Left ventricle myocardium inferior (tissue), 1 donor: ENCODE measurements at places on chromosomes 16 and 17.

DNA sequence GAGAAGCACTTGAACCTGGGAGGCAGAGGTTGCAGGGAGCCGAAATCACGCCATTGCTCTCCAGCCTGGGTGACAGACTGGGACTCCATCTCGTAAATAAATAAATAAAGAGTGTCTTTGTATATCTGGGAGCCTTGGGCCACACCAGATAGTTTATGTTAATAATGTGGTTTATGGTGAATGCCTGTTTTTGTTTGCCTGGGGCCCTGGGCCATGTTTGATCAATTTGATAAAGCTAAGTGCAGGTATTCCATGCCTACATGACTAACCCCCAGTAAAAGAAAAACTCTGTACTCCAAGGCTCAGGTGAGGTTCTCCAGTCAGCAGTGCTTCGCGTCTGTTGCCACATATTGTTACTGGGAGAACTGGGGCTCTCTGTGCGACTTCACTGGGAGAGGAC lies 15.1 kb downstream of the SCIMP start:
- H3K4me1 ChIP-seq, result peaks cover 5% of the 10 kb centered on the region
- H3K4me3 ChIP-seq, result no peak overlapping the region
- H3K36me3 ChIP-seq, result peaks cover 32% of the 10 kb centered on the region
- no peak overlapping the region for H3K27ac ChIP-seq
- no peak for DNase-seq
- H3K27me3 ChIP-seq, result no peaks in the 10 kb centered on the region

GRCh38 chr16:54843424-54843750 lies 87.3 kb upstream of the IRX5 start:
- no peak overlapping the region for H3K27ac ChIP-seq
- no peak overlapping the region for H3K4me3 ChIP-seq
- H3K36me3 ChIP-seq, result no peaks in the 10 kb centered on the region
- peaks cover 7% of the 10 kb centered on the region for H3K4me1 ChIP-seq

DNA sequence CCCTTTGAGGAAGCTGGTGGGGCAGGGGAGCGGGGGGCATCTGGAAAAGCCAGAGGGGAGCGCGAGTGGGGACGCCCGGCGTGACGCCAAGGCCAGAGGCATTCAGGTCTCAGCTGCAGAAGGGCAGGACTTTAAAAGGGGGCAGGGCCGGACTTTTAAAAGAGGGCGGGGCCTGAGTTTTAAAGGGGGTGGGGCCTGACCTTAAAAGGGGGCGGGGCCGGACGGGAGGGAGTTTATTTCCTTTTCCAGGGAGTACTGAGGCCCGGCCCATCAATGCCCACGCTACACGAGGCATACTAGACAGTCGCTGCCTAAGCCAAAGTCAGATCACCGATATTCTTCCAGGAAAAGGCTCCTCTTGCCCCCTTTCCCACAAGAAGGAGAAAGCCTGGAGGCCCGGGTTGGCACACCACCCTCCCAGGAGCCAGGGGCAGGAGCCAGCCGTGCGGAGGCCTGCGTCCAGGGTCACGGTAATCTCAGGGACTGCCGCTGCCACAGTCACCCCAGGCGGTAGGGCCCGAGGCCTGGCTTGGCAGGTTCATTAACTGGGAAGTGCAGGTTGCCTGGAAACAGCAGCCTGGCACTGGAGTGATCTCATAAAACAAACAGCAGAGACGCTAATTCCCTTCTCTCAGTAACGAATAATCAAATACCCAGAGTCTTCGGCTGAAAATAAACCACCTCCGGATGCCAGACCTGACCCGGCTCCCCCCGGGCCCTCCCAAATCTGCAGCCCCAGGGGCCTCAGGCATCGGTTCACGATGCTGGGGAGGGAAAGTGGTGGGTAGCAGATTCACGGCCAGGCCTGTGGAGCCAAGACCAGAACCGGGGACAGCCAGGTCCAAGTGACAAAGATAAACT lies 90.7 kb downstream of the TIMM22 start:
- peak; percentile 70 for DNase-seq
- peak overlapping the region; percentile 23 for H3K4me3 ChIP-seq
- H3K4me1 ChIP-seq, result peaks cover 69% of the 10 kb centered on the region

- H3K4me1 ChIP-seq, result peaks cover 48% of the 10 kb centered on the region
- H3K27me3 ChIP-seq, result peaks cover 33% of the 10 kb centered on the region
- H3K36me3 ChIP-seq, result no peaks in the 10 kb centered on the region
- H3K4me3 ChIP-seq, result peak overlapping the region; percentile 47
- H3K27ac ChIP-seq, result peak overlapping the region; percentile 74
- no peak for DNase-seq
These were observed 4.0 kb upstream of the BAIAP2 start for GRCh38 chr17:81030741-81031565.

GRCh38 chr16:87674419-87674818 lies 72.1 kb downstream of the JPH3 start:
- DNase-seq, result no peak
- no peaks in the 10 kb centered on the region for H3K36me3 ChIP-seq
- H3K4me1 ChIP-seq, result no peaks in the 10 kb centered on the region
- no peak overlapping the region for H3K4me3 ChIP-seq
- H3K27ac ChIP-seq, result no peak overlapping the region
- H3K27me3 ChIP-seq, result peaks cover 66% of the 10 kb centered on the region

DNA sequence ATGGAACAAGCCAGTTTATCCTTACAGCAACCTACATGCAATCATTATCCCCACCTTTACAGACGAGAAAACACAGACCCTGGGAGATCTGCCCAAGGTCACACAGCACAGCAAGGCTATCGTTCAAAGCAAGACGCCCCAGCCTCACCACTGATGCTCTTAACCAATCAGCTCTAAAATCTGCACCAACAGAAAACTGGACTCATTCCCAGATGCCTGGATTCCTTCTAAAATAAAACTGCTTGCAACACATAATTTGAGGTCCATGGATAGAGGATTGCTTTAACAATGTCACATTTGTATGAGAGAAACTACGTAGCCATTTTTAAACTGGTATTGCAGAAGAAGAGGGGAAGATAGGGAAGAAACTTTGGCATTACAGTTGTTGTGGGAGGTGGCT lies 6.8 kb downstream of the COTL1 start:
- H3K27me3 ChIP-seq, result peaks cover 8% of the 10 kb centered on the region
- no peaks in the 10 kb centered on the region for H3K36me3 ChIP-seq
- H3K27ac ChIP-seq, result no peak overlapping the region
- H3K4me3 ChIP-seq, result no peak overlapping the region

DNA sequence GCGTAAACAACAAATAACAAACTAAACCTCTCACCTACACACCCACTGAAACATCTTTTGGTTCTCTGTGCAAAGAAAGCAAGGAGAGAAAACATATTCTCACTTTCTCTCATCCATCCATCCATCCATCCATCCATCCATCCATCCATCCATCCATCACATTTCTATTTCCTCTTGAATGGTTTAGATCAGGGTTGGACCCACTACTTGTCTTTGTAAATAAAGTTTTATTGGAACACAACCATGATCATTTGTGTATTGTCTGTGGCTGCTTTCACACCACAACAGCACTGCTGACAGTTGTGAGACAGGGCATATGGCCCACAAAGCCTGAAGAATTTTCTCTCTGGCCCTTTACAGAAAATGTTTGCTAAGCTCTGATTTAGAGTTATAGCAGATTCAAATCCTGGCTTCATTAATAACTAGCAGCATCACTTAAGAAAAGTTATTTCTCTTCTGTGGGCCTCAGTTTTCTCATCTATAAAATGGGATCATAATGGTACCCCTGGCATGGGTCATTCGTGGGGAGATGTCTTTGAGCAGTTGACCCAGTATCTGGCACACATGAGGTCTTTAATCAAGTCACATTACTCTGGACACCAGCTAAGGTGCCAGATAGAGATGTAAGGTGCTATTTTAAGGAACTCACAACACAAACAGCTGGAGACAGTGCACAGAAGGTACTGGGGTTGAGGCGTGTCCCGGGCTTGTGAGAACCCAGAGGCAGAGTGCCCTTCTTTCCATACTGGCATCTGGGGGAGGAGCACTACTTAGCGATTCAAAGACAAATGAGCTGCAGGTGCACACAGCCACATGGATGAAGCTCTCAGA lies 146.3 kb downstream of the CMIP start:
- no peak for DNase-seq
- H3K27me3 ChIP-seq, result no peaks in the 10 kb centered on the region
- H3K4me3 ChIP-seq, result no peak overlapping the region
- no peaks in the 10 kb centered on the region for H3K36me3 ChIP-seq
- peaks cover 9% of the 10 kb centered on the region for H3K4me1 ChIP-seq
- no peak overlapping the region for H3K27ac ChIP-seq

- no peak for DNase-seq
- no peak overlapping the region for H3K4me3 ChIP-seq
- no peaks in the 10 kb centered on the region for H3K27me3 ChIP-seq
- H3K27ac ChIP-seq, result no peak overlapping the region
- H3K4me1 ChIP-seq, result no peaks in the 10 kb centered on the region
These were observed 32.7 kb upstream of the SLC6A2 start for GRCh38 chr16:55622930-55623561.

- no peak overlapping the region for H3K27ac ChIP-seq
- no peak for DNase-seq
- no peak overlapping the region for H3K4me3 ChIP-seq
- H3K36me3 ChIP-seq, result no peaks in the 10 kb centered on the region
These were observed 170.7 kb downstream of the NTN1 start for GRCh38 chr17:9192010-9192409.

GRCh38 chr16:86850670-86851069 lies 272.3 kb downstream of the FOXL1 start:
- no peaks in the 10 kb centered on the region for H3K36me3 ChIP-seq
- peaks cover 17% of the 10 kb centered on the region for H3K27me3 ChIP-seq
- peaks cover 5% of the 10 kb centered on the region for H3K4me1 ChIP-seq
- H3K4me3 ChIP-seq, result no peak overlapping the region
- H3K27ac ChIP-seq, result no peak overlapping the region
- no peak for DNase-seq

- no peaks in the 10 kb centered on the region for H3K36me3 ChIP-seq
- peaks cover 4% of the 10 kb centered on the region for H3K4me1 ChIP-seq
- no peak overlapping the region for H3K27ac ChIP-seq
- no peak for DNase-seq
These were observed 172.3 kb upstream of the CDH11 start for GRCh38 chr16:65294165-65294564.

DNA sequence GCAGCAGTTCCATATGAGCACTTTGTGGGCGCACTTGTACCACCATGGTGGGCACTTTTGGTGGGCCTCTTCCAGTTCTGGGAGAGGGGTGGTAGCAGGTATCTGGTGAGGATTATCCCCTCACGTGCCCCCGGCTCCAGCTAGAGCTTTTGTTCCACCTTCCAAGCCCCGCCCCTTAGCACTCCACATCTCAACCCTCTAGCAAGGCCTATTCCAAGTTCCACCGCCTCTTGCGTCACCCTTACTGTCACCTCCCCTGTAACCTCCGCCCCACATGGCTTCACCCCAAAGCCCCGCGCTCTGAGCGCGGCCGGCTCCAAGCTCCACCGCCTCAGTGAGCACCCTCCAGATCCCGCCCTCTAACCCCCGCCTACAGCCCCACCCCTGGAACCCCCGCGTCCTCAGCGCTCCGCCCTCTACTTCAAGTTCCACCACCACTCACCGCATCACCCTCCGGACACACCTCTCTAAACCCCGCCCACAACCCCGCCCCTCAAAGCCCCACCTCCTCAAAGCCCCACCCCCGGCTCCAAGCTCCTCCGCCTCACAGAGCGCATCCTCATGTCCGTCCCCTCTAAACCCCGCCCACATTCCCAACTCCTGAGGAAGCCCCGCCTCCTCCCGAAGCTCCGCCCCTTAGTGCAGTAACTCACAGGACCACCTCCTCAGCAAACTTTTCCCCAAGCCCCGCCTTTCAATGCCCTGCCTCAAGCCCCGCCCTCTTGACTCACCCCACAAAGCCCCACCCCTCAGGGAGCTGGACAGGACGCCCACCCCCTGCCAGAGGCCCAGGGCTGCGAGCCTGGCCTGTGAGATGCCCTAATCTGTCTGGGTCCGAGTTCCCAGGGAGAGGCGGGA lies 11.1 kb downstream of the SCN4A start:
- peaks cover 51% of the 10 kb centered on the region for H3K4me1 ChIP-seq
- no peaks in the 10 kb centered on the region for H3K36me3 ChIP-seq
- H3K4me3 ChIP-seq, result peak overlapping the region; percentile 49
- no peaks in the 10 kb centered on the region for H3K27me3 ChIP-seq
- H3K27ac ChIP-seq, result peak overlapping the region; percentile 91

DNA sequence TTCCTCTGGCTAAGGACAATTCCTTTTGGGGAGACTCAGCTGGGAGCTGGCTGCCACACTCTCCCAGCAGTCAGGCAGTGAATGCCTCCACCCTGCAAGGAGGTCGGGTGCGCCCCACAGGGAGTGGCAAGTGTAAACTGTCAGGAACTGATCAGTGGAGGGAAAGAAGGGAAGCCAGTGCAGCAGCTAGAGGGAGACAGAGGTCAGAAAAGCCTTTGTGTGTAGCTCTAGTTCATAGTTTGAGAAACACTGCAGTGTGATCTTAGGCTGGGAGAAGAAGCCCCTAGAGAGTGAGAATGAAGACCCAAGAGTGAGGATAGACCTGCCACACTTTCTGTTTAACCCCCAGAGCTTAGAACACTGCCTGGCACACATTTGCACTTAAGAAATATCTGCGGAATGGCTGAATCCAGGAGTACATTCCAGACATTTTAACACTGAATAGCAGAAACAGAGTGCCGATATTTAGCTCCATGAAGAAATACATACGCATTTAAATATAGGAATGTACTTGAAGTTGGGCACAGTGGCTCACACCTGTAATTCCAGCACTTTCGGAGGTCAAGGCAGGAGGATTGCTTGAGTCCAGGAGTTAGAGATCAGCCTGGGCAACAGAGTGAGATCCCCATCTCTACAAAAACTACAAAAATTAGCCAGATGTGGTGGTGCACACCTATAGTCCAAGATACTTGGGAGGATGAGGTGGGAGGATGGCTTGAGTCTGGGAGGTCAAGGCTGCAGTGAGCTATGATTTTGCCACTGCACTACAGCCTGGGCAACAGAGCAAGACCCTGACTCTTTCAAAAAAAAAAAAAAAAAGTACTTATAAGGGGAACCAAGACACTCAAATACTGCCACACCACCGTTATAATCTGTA lies 11.1 kb upstream of the SLC5A11 start:
- no peaks in the 10 kb centered on the region for H3K27me3 ChIP-seq
- no peak overlapping the region for H3K4me3 ChIP-seq
- H3K27ac ChIP-seq, result no peak overlapping the region
- peaks cover 8% of the 10 kb centered on the region for H3K4me1 ChIP-seq
- H3K36me3 ChIP-seq, result no peaks in the 10 kb centered on the region

DNA sequence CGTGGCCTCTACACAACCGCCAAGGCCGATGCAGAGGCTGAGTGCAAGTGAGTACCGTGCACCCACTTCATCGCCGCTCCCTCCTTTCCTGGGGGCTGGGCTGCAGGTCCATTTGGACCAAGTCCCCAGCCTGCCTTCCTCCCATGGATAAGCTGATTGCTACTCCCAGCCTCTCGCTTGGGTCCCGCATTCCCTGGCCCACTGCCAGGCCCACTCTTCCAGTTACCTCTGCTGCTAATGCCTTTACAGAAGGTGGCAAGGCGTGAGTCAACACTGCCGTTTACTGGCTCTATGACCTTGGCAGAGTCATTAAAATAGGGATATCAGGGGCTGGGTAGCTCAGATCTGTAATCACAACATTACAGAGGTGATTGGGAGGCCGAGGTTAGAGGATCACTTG lies 11.2 kb downstream of the SULT1A2 start:
- DNase-seq, result no peak
- no peak overlapping the region for H3K27ac ChIP-seq
- H3K4me3 ChIP-seq, result no peak overlapping the region

GRCh38 chr17:69254187-69254586 lies 25.6 kb upstream of the ABCA10 start:
- H3K4me1 ChIP-seq, result no peaks in the 10 kb centered on the region
- no peaks in the 10 kb centered on the region for H3K27me3 ChIP-seq
- DNase-seq, result no peak
- H3K27ac ChIP-seq, result no peak overlapping the region
- H3K36me3 ChIP-seq, result peaks cover 39% of the 10 kb centered on the region
- H3K4me3 ChIP-seq, result no peak overlapping the region

GRCh38 chr17:17810084-17810894 lies 26.5 kb downstream of the SREBF1 start:
- peak overlapping the region; percentile 54 for H3K4me3 ChIP-seq
- no peaks in the 10 kb centered on the region for H3K27me3 ChIP-seq
- peak; percentile 66 for DNase-seq
- peaks cover 29% of the 10 kb centered on the region for H3K36me3 ChIP-seq
